ENCODE measurements at places on chromosomes 1 and 21.

- DNase-seq, result no peak
Measured at GRCh38 chr1:30129001-30129408, 594.4 kb downstream of the MATN1 start.

DNA sequence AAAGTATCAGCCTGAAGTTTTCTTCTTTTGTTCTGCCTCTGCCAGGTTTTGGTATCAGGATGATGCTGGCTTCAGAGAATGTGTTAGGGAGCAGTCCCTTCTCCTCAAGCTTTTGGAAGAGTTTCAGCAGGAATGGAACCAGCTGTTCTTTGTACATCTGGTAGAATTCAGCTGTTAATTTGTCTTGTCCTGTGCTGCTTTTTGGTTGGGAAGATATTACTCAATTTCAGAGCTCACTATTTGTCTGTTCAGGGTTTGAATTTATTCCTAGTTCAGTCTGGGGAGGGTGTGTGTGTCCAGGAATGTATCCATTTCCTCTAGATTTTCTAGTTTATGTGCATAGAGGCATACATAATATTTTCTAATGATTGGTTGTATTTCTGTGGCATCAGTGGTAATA, 12.8 kb downstream of the ZNF678 start:
- no peak for DNase-seq

DNA sequence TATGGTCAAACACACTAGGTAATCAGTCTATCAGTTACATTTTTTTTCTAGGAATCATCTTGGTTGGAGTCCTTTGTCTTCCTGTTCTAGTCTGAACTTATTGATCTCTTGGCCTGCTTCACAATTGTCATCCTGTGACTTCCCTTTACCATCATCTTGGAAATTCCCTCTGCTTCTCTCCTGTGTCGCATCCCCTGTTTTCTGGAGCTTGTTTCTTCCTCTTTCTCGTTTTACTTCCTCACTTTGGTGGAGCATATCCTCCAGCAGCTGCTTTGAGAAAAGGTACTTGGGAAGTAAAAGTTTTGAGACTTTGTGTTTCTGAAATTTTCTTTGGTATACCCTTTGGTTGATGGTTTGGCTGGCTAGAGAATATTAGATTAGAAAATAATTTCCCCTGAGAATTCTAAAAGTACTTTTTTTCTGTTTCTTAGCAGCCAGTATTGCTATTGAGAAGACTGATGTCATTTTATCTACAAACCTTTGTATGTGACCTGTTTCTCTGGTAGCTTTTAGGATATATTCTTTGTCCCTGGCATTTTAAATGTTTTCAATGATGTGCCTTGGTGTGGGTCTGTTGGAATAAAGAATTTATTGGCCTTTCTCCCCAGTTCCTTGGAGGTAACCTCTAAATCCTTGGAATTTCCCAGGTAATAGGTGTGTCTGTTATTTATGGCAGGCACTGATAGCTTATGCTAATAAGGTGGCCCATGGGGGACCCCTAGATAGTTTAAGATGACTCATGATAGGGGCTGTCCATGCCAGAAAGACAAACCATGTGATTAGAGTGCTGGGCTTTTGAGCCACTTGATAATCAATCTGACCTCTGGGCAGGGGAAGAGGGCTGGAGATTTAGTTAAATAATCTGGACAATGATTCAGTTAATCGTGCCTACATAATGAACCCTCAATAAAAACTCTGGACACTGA, 6.1 kb upstream of the MYCL start:
- no peak for DNase-seq

- DNase-seq, result peak; percentile 39
Measured at GRCh38 chr1:163535807-163536206, 214.1 kb downstream of the NUF2 start.

GRCh38 chr1:158579733-158580132, at the start of gene OR10X1:
TSS of gene OR10X1 (minus strand) at chr1:158579899. CDS start at chr1:158579899, 0 bp downstream.
- DNase-seq, result no peak

- DNase-seq, result peak; percentile 54
Measured at GRCh38 chr1:41404308-41404761, 43.1 kb downstream of the FOXO6 start.

DNA sequence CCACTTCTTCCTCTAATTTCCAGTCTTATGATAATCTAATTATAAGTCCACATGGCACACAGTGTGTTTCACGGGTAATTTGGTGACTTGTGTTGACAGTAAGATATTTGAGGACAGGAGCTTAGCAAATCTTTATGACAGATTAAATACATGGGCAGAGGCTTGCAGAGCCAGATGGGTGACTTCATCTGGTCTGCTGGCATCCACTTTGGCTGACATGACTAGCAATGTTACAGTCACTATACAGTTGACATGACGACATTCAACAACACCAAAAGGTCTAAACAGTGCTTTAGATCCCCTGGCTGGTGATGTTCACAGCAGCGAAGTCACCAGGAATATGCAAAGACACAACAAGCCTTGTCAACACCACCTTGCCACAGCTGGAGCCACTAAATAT, 147.2 kb downstream of the ETS2 start:
- DNase-seq, result no peak

GRCh38 chr1:211198111-211198510, 61.1 kb upstream of the RCOR3 start:
- no peak for DNase-seq

GRCh38 chr21:16418226-16418625, 688.4 kb downstream of the USP25 start:
- DNase-seq, result no peak

DNA sequence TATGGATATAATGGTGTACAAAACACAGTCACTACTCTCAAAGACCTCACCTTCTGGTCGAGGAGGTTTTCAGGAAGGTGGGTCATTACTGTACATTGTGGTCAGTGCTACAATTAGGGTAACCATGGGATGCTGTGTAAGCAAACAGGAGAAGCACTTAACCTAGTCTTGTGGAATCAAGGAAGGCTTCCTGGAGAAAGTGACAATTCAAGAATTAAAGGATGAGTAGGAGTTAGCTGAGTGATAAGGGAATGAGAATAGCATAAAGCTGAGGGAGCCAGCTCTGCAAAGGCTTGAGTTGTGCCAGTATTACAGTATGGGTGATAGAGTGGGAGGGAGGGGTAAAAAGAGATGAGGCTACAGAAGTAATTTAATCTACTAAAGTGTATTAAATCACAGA, 17.2 kb downstream of the NEXN start:
- DNase-seq, result no peak

- DNase-seq, result no peak
Measured at GRCh38 chr1:231665101-231665500, 38.5 kb downstream of the DISC1 start.

- DNase-seq, result peak; percentile 65
Measured at GRCh38 chr1:240888039-240888786, 276.3 kb upstream of the GREM2 start.

- no peak for DNase-seq
Measured at GRCh38 chr1:244163861-244164510, 112.9 kb downstream of the ZBTB18 start.

DNA sequence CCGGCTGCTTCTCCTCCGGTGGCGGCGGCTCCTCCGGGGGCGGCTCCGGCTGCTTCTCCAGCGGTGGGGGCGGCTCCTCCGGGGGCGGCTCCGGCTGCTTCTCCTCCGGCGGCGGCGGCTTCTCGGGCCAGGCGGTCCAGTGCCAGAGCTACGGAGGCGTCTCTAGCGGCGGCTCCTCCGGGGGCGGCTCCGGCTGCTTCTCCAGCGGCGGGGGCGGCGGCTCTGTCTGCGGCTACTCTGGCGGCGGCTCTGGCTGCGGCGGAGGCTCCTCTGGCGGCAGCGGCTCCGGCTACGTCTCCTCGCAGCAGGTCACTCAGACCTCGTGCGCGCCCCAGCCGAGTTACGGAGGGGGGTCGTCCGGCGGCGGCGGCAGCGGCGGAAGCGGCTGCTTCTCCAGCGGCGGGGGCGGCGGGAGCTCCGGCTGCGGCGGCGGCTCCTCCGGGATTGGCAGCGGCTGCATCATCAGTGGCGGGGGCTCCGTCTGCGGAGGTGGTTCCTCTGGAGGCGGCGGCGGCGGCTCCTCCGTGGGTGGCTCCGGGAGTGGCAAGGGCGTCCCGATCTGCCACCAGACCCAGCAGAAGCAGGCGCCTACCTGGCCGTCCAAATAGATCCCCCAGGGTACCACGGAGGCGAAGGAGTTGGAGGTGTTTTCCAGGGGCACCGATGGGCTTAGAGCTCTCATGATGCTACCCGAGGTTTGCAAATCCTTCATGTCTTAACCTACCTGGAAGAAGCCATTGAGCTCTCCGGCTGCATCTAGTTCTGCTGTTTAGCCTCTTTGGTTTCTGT, 2.0 kb downstream of the LORICRIN start:
- DNase-seq, result no peak

DNA sequence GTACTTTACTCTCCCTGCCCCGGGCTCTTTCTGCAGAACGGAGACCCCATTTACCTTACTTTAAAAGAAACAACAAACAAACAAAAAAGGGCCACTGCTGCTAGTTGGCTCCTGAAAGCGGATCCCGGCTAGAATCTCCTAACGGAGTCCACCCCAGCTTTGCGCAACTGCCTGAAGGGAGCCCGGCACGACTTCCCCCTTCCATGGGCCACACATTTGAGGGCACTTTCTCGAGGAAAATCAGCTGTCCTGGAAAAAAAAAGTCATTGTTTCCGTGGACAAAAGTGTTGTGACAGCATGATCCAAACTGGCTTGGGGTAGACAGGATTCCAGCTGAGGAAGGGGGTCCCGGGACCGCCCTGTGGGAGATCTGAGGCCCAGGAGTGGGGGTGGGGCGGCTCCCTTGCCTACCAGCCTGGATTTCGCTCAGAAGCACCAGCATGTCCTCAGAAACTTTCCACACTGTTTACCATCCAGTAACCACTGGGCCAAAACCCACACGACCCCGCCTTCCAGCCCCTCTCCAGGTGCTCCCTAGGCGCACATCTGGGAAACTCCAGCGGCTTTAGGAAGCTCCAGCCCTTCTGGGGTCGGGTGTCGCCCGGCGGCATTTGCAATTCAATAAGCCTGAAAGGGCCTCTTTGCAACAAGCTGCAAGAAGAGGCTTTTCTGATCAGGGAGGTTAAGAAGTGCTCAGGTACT, 4.8 kb downstream of the RIPK4 start:
- DNase-seq, result peak; percentile 89

- DNase-seq, result no peak
Measured at GRCh38 chr1:186420923-186421322, 40.0 kb downstream of the PDC start.

- DNase-seq, result no peak
Measured at GRCh38 chr21:16044676-16045075, 314.9 kb downstream of the USP25 start.

- no peak for DNase-seq
Measured at GRCh38 chr1:58258082-58258481, 288.4 kb downstream of the OMA1 start.

- no peak for DNase-seq
Measured at GRCh38 chr1:208534979-208535378, 290.8 kb upstream of the PLXNA2 start.

GRCh38 chr1:108590957-108591356, 31.1 kb downstream of the EEIG2 start:
- no peak for DNase-seq

DNA sequence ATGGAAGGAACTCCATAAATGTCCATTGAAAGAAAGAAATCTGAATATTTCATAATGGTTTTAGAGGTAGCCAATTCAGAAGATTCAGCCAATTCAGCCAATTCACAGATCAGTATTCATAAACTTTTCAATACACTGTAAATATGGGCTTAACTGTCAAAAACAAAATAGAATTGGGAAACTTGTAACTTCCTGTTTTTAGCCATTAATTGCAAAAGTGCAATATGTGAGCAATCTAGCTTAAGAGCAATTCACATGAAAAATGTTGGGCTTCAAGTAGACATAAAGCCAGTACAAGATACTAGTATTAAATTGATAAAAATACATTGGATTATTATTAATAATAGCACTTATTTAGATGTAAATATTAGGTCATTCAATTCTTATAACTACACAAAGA, 27.5 kb upstream of the PLPPR4 start:
- no peak for DNase-seq

- no peak for DNase-seq
Measured at GRCh38 chr21:24825348-24825747, 781.9 kb downstream of the MRPL39 start.

DNA sequence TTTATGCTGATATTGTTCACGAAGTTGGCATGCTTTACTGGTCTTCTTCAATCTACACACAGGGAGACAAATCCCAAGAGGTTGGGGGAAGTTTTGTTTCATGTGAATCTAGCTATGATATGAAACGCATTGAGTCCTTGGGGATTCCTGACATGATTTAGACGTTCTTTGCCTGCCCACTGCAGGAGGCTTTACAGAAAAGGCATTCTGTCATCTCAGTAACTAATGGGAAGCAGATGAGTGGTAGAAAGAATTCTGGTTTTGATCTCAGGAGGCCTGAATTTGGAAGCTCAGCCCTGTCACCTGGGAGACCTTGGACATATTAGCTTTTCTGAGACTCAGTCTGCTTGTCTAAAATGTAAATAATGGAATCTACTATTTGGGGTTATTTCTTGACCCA, 383.0 kb upstream of the NFIA start:
- no peak for DNase-seq

GRCh38 chr1:214494706-214495105, 56.7 kb downstream of the PTPN14 start:
- no peak for DNase-seq

DNA sequence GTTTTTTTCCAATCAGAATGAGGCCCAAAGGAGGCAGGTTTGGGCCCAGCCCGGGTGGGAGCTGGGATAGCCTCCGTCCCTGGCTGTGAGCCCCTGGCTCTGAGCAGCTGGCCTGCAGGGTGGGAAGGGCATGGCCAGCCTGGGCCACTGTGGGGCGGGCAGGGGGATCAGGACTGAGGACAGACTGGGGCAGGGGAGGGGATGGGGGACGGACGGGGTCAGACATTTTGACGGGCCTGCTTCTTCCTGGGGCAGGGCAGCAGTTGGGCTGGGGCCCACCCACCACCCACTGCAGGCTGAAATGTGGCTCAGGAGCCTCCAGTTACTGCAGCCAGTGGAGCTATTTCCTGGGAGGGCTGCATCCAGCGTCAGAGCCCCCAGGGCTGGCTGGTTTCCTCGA, 2.5 kb upstream of the SLC6A9 start:
- no peak for DNase-seq

GRCh38 chr1:167772436-167772835, 50.7 kb downstream of the MPZL1 start:
- DNase-seq, result no peak

- no peak for DNase-seq
Measured at GRCh38 chr1:36753451-36753850, 270.7 kb upstream of the CSF3R start.

- DNase-seq, result no peak
Measured at GRCh38 chr1:244356376-244356775, 95.3 kb downstream of the ADSS2 start.

GRCh38 chr1:229709500-229710013, 83.5 kb downstream of the URB2 start:
- no peak for DNase-seq

DNA sequence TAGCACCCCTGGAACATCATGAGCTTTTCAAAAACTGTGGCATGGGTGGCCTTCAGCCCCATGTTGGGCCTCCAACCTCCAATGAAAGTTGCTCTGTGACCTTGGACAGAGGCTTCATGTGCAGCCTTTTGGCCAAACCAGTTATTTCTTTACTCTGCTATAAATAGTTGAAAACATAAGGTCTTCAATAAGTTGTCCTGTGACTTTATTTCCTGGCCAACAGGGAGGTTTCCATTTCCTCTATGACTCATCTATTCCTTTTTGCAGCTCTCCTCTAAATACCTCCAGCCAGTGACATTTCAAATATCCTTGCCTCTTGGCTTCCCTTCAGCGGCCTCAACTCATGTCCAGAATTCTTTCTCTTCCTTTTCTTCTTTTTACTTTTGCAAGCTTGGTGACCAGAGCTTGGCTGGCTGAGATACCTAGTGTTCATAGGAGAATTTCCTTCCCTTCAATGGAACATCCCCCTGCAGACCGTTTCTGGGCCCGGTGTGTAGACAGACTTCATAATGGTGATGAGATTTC, 22.7 kb upstream of the TRIM67 start:
- no peak for DNase-seq
